NCI-H748 treated with DMSO at 0.1 percent for 48 hours (cell line): ENCODE measurements at places on chromosomes 4 and X.

GRCh38 chr4:80199004-80199560 is 1.8 kb downstream of the PRDM8 start:
- no peak for DNase-seq

DNA sequence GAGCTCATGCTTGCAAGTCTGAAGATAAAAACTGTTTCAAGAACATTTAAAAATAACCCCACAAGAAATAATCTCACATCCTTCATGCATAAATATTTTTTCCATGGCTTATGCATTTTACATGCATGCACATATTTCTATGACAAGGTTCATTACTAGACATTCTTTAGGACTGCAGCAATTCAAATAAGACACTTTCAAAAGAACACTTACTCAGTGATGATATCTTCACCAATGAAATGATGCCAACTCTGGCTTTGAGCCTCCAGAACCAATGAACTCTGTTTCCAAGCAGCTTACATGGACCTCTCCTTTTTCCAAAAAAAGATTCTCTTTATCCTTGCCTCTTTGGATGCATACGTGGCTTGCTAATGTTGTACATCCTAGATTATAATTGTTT is 279.9 kb downstream of the ADAM29 start:
- no peak for DNase-seq

DNA sequence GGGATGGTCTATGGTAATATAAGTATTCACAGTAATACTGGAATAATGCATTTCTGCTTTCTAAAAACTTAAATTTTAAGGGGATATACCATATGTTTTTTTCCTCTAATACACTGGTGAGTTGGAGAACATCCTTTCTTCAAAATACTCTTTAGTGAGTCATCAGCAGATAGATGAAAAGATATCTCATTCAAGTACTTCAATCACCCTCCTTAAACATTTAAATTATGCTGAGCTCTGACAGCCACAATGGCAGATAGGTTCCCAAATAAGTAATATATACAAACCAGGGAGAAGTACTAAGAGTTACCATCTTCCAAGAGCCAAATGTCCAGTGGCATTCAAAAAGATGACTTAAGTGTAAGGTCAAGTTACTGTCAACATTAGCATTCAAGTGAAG is 52.2 kb downstream of the AMMECR1 start:
- DNase-seq: no peak

GRCh38 chr4:12124138-12124537 is 695.4 kb upstream of the HS3ST1 start:
- no peak for DNase-seq

- DNase-seq: peak; percentile 9
Observed at GRCh38 chr4:26719954-26720552, 136.2 kb downstream of the TBC1D19 start.

DNA sequence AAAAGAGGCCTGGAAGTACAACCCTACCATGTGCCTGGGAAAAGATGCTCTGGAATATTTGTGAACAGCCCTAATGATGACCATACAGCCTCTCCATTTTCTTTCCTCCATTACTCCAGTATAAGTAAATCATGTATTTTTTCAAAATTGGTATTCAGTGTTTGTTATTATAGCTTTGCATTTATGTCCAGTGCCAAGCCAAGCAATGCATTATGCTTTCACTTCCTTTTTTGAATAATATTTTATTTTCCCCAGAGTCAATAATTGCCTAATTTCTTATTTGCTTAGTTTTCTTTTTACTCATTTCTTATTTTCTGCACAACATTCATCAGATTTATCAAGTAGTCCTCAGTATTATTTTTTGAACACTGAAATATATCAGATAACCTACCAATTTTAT is 49.3 kb upstream of the EOLA2 start:
- DNase-seq: no peak

GRCh38 chr4:188658958-188659522 is 519.8 kb downstream of the TRIML1 start:
- DNase-seq: no peak

GRCh38 chr4:10077483-10078335 is 38.9 kb downstream of the WDR1 start:
- DNase-seq: no peak

DNA sequence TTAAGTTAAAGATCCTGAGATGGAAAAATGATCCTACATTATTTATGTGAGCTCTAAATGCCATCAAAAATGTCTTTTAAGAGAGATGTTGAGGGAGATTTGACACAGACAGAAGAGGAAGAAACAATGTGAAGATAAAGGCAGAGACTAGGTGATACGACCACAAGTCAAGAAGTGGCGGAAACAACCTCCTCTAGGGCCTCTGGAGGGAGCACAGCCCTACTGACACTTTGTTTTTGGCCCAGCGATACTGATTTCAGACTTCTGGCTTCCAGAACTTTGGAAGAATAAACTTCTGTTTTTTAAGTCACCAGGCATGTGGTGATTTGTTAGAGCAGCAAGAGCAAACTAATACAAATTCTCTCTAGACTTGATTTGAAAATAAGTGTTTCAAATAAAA is 1216.1 kb downstream of the FSTL5 start:
- DNase-seq: no peak

- DNase-seq: no peak
Observed at GRCh38 chrX:25175743-25176142, 160.0 kb upstream of the ARX start.

DNA sequence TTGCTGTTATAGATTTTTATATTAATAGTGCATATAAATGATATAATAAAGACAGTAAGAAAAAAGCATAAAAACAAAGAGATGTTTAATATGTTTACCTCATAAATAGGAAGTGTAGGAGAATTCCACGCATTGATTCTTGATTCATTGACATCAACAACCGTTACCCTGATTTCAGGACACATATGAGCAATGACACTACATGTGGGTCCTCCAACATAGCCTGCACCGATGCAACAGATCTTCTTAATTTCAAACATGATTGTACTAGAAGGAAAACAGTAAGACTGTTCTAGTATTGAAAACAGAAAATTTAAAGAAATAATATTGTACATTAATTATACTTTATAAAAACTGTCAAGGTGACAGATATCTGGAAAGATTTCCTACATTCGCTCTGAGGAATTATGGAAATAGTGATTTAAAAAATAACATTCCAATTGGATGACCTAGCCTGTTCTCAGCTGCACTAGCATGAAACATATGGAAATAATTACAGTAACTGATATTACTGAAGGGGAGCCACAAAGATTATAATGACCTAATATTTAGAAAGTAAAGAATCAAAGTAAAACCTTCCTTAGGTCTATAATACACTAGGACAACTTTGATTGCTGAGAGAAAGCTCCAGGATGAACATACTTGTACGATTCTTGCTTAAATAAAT is 5.9 kb downstream of the UGDH start:
- no peak for DNase-seq

GRCh38 chr4:153522802-153523094 is 56.6 kb downstream of the TMEM131L start:
- DNase-seq: no peak

DNA sequence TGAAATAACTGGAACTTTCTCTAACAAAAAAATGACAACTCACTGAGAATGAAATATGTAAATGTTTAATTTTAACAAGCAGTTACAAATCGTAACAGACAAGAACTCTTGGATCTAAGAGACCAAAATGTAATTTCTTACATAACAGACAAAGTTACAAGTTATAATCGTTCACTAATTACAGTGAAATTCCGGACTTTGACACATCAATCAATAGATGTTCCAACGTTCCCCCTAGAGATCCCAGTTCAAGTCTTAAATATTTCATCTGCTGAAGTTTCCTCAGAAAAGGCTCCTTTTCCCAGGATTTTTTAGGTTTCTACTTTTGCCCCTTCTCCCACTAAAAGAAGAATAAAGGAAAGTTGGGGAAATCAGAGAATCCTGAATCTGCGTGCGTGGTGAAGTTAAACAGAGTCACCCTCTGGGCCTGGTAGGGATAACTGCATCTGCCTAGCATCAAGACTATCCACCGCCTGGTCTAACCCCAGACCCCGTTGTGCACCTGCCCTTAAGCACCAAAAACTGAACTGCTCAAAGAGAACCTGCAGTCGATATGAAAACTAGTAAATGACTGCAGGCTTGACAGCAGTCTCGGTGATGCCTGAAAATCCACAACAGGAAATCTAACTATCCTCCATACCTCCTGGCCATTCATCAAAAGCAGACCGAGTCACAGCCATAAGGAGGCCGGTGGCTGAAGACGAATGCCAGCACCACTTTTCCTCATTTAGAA is 2.3 kb downstream of the IRF2 start:
- DNase-seq: peak; percentile 4

- no peak for DNase-seq
Observed at GRCh38 chrX:30215357-30215843, at the start of gene MAGEB2. TSS of gene MAGEB2 (plus strand) at chrX:30215563. CDS start at chrX:30218581, 3,018 bp downstream.

GRCh38 chrX:35622040-35622439 is 176.1 kb upstream of the MAGEB16 start:
- no peak for DNase-seq

GRCh38 chrX:40154853-40155588 is 57.3 kb upstream of the BCOR start:
- DNase-seq: peak; percentile 48

DNA sequence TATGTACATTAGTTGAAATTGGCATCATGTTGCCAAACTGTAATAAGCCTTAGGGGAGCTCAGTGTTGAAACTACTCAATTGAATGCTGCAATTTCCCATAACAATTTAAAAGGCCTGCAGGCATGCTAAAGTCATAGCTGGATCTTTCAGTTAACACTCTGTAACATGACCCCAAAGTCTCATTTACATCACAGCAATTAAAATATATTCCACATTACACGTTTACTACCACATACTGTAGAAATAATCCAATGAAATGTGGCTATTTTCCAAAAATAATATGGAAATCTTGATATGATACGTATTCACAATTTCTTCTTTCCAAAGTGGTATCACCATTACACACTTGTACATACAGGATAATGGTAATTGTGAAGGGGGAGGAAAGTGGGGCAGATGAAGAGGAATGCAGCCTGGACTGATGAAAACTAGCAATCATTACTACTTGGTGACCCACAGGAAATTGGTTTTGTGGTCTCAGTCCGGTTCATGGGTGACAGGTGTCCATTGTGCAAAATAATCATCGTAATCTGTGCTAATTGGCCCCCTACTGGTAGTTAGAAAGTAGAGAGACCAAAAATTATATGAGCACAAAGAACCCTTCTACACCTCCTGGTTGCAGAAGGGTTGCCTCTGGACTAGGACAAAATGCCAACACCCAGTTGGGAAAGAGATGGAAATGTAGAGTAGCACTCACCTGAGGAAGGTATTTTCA is 63.7 kb downstream of the TENM3 start:
- DNase-seq: peak; percentile 18

- peak; percentile 63 for DNase-seq
Observed at GRCh38 chrX:9341291-9342201, 123.3 kb upstream of the TBL1X start.

GRCh38 chr4:158906073-158906472 is 137.2 kb downstream of the FNIP2 start:
- DNase-seq: no peak

DNA sequence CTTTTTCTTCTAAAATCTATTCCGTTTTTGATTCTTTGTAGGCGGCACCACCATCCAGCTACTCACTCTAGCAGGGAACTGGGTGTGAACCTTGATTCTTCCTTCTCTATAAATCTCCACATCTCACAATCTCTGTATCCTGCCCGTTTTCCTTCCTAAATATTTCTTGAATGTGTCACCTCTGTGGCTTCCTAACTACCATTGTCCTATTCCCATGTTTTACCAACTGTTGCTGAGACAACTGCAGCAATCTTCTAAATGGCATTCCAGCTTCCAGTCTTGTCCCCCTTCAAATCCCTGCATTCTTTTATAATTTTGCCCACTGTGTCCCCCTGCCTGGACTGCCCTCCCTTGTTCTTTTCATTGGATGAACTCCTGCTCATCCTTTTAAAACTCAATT is 641.3 kb downstream of the RPA4 start:
- no peak for DNase-seq

GRCh38 chr4:80049402-80049801 is 23.6 kb downstream of the ANTXR2 start:
- peak; percentile 26 for DNase-seq

- DNase-seq: no peak
Observed at GRCh38 chr4:54585321-54586000, 72.3 kb upstream of the KIT start.

- DNase-seq: no peak
Observed at GRCh38 chr4:145546175-145546915, 64.7 kb downstream of the SMAD1 start.

DNA sequence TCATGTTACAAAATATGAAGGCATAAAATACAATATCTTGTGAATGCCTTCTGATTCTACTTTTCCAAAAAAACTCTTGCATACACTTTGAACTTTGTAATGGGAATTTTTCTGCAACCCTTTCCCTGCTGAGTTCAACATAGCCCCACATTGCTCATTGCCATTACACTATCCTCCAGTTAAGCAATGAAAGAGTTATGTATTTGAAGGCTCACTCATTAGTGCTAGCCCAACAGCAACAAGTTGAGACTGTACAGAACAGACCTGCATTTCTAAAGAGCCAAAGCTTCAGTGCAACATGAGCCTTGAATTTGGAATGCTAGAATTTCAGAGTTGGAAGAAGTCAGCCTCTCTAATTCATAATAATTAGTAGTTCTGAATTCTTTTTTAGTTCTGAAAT is 44.4 kb upstream of the STAG2 start:
- no peak for DNase-seq

DNA sequence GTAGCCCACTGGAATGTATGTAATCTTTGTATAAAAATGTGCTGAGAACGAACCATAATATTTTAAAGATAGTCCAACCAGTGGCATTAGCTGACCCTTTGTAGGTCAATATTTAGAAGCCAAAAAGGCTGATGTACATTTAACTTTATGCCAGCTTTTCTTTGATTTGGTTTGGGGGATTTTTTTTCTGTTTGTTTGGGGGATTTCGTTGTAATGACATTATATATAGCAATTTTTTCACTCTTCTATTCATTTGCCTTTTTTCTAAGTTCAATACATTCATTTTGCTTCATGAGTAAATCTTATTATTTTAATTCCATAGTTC is 382.0 kb upstream of the NOCT start:
- no peak for DNase-seq

DNA sequence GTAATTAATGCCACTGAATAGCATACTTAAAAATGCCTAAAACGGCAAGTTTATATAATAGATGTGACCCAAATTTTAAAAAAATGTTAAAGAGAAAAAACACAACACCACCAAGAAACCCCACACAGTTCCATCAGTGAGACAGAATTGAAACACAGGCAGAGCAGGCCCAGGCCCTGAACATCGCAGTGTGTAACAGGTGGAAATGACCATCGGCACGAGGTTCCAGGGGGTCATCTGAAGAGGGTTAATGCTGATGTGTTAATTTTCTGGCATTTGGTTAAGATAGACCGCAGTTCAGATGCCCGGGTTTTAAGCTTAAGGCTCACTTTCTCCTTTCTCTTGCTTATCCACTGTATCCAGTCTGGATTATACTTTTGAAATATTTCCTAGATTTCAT is 66.8 kb downstream of the ANAPC4 start:
- DNase-seq: no peak
